ENCODE measurements at places on chromosomes 1 and 21.
A peak's percentile ranks its signal among the peaks of the same experiment; 100 is the strongest.

DNA sequence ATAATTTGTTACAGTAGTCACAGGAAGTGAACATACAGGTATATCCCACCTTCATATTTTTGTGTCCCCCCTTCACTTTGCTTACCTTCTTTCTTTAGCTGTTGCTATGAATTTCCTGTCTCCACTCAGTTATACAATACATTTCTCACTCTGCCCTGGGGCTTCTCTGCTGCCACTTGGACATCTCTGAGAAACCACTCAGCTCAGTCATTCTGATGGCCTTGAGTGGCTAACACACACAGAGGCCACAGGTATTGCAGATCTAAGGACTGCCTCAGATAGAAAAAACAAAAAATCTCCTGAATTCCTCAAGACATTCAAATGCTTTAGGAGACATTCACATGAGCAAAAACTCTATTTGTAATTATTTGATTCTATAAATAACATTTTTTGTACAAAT is 87.7 kb downstream of the OLFM3 start:
- no peak for DNase-seq

- no peak for DNase-seq
Measured at GRCh38 chr21:31162827-31163226, 124.6 kb upstream of the KRTAP19-8 start.

DNA sequence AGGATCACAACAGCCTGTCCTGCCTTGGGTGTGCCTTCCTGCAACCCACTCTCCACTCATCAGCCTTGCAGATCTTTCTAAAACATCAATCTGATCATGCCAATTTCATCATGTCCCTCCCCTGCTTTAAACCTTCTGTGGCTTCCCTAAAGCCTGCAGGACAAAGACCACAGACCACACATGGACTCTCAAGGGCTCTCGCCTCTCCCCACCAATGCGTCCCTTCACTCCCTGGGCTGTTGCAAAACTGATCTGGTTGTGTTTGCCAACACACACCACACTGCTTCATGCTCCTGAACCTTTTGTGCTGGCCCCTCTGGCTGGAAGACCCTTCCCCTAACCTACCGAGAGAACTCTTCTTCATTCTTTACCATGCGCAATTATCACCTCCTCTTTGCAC is 72.4 kb downstream of the ITPKB start:
- no peak for DNase-seq

GRCh38 chr21:33739701-33740100 is 97.4 kb downstream of the ITSN1 start:
- no peak for DNase-seq

- DNase-seq: no peak
Measured at GRCh38 chr1:222788402-222789156, 26.3 kb upstream of the DISP1 start.

- no peak for DNase-seq
Measured at GRCh38 chr1:151579436-151580225, 32.2 kb upstream of the SNX27 start.

- DNase-seq: no peak
Measured at GRCh38 chr1:19623523-19623922, 20.6 kb upstream of the NBL1 start.

GRCh38 chr1:168297019-168297730 is 16.5 kb downstream of the TBX19 start:
- no peak for DNase-seq

GRCh38 chr1:99877568-99877967 is 27.4 kb downstream of the AGL start:
- peak; percentile 76 for DNase-seq

GRCh38 chr1:202367271-202367670 is 18.8 kb downstream of the PPP1R12B start:
- DNase-seq: no peak

GRCh38 chr1:19321071-19321470 is 8.9 kb downstream of the SLC66A1 start:
- DNase-seq: no peak

GRCh38 chr1:208077232-208078075 is 166.5 kb upstream of the CD34 start:
- no peak for DNase-seq

DNA sequence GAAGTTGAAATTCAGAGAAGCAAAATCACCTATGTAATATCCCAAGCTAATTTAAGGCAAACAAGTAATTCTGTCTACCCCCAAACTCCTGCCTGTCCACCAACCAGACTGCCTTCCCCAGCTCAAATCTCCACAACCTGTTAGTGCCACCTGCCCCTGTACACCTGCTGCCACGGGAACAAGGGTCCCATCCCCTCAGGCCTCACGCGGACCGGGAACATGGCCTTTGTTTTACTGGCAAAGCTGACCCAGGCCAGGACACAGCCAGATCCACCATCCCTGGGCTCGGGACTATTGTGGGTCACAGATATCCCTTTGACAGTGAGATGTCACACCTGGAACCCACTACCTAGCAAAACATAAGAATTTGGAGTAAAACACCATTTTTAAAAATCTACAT is 139.3 kb upstream of the SGIP1 start:
- DNase-seq: no peak

- DNase-seq: no peak
Measured at GRCh38 chr1:54294887-54295286, 94.9 kb downstream of the MRPL37 start.

DNA sequence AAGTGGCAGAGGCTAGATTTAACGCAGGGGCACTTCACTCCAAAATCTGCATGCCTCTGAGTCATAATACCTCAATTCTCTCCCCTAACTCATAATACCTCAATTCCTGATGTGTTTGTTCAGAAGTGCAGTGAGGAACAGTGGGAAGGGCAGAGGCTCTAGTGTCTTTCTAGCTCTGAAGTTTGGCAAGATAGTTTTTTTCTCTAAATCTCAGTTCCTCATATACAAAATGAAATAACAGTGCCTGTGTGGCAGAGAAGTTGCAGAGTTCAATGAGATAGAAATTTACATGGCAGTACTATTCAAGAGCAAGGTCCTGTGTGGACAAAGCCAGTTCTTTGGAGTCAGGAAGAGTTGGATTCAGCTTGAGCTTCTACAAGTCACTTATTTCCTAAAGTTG is 9.8 kb downstream of the JUN start:
- DNase-seq: no peak

DNA sequence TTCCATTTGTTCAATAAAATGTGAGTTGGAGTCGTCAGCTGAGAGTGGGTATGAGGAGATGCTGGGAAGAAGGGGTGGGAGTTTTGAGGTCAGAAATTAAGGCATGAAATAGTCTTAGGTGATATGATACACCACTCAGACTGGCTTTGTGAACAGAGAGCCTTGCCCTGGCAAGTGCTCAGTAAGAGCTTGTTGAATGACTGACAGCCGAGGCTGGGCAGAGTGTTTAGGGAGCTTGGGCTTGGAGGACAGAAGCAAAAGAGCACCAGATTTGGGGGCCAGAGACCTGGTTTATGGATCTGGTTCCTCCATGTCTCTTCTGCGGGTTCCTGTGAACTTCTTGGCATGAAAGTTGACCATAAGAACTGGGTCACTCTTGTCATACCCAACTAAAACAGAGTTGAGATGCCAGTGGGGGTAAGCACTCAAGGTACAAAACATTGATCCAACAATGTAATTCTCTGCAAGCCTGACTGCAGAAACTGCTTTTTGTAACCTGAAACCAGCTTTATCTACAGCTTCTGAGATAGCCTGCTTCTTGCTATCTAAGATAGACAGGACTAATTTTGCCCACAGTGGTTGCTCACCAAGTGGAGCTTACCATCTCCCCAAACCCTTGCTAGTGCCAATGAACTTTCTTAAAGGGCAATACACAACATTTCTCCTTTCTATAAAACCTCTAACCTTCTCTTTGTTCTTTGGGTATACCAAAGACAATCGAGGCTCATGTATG is 126.4 kb downstream of the TENT5C start:
- DNase-seq: peak; percentile 74

GRCh38 chr1:46816930-46817329 is 18.1 kb downstream of the CYP4B1 start:
- DNase-seq: no peak

GRCh38 chr1:19154876-19155275 is 55.2 kb downstream of the UBR4 start:
- DNase-seq: no peak
